ENCODE measurements at places on chromosomes 2 and 18.

- DNase-seq = no peak
These were observed 120.6 kb downstream of the CAPN13 start for GRCh38 chr2:30686669-30687068.

- peak; percentile 68 for DNase-seq
These were observed 128.8 kb downstream of the ZNF521 start for GRCh38 chr18:25223211-25223610.

DNA sequence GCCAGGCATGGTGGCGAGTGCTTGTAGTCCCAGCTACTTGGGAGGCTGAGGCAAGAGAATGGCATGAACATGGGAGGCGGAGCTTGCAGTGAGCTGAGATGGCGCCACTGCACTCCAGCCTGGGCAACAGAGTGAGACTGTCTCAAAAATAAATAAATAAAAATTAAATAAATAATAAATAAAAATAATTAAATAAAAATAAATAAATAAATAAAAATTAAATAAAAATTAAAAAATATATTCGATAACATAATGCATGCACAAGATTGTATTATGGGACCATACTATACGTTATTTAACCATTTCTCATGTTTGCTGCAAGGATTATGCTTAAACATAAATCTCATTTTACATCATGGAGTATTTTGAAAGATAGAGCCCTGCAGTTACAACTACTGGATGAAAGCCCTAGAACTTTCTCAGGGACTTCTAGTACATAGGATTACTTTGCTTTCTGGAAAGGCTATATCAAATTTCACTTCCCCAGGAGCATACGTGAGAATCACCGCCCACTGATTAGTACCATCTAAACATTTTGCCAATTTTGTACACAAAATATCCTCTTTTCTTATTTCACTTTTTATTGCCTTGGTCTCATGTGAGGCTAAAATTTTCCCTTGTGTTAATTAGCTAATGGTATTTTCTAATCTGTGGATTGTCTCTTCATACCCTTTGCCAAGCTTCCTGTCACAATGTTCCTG is 234.3 kb upstream of the LYPD1 start:
- DNase-seq = no peak

- DNase-seq = no peak
These were observed 494 bp downstream of the ANKZF1 start for GRCh38 chr2:219230059-219230540.

DNA sequence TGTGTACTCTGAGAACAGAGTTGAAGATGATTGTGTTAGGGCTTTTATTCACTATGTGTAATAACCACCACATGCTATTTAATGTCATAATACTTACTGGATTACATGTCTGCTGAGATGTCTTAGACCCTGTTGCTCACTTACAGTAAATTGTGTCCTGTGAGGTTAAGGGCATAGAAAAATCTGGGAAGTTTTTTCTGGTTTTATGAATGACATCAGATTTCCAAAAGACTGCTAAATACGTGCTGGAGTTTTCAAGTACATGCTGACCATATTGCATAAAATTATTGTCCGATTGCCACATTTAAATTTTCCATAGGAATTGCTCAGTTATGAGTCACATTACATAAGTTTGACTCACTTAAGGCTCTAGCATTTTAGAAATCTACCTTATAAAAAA is 96.7 kb upstream of the COL5A2 start:
- no peak for DNase-seq

- DNase-seq = no peak
These were observed 104.3 kb upstream of the CCDC195 start for GRCh38 chr2:224820283-224820991.

- DNase-seq = no peak
These were observed 42.5 kb downstream of the POU3F3 start for GRCh38 chr2:104896446-104896845.

- no peak for DNase-seq
These were observed 53.9 kb upstream of the PXDN start for GRCh38 chr2:1798115-1798784.

GRCh38 chr2:61469424-61470121 is 1.3 kb downstream of the USP34 start:
- no peak for DNase-seq

DNA sequence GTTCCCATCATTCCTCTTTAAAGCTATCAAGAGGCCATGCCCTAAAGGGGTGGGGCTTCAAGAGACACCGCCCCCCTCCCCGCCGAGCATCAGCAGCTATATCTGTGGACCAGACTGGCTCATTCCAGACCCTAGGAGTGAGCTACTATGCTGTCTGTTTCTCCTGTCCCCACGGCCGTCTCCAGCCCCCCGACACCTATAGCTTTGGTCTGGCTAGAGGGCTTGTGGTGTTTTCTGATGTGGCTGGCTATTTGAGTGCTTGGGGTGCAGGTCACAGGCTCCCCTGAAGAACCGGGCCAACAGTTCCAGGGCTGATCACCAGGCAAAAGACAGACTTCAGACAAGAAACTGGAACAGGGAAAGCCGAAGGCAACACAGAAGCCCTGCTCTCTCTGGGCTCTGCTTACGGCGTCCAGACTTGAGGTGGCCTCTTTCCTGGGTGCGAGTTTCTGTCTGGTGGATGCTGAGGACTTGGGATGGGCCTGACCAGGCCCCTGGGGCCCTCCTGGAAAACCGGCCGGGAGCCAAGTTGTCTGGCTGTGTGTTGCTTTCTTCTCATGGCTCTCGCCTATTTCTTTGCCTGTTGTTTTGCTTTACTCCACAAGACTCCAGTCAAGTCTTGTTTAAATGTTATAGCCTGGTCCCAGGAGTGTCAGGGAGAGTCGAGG is 83.6 kb downstream of the KLHL29 start:
- no peak for DNase-seq

DNA sequence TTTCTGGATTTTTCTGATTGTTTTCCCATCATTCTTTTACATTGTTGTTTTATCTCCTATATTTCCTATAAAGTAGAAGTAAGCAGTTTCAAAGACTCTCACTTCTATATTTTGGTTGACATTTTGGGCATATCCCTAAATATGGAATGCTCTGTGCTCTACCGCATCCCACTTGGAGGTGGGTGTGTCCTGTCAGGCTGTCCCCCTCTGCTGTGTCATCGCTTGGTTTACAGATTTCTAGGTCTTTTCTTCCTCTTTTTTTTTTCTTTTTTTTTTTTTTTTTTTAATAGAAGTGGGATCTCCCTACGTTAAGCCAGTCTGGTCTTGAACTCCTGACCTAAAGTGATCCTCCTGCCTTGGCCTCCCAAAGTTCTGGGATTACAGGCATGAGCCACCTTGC is 13.3 kb downstream of the DGKD start:
- peak; percentile 44 for DNase-seq

- no peak for DNase-seq
These were observed 111.1 kb upstream of the CAB39 start for GRCh38 chr2:230601510-230601909.

DNA sequence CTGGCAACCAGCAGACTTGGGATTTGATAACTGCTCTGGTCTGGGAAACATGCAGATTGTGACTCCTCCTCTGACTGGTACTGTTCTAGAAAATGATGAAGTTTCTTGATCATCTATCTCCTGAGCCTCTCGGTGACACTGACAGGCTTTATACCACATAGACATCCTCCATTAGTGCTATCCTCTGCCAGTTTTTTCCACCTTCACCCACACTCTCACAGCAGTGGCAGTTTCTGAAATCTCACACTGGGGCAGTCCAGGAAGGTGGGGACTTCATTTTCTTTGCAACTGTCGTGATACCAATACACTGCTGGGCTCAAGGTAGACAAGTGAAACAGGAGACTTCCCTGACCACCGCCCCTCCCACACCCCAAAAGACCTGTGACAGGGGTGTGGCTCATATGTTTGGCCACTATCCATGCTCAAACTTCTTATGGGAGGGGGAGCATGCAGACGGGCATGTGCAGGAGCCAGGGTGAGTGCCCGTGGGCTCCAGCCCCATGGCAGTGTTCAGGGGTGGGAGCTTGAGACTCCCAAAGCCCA is 66.3 kb upstream of the RMDN2 start:
- no peak for DNase-seq

DNA sequence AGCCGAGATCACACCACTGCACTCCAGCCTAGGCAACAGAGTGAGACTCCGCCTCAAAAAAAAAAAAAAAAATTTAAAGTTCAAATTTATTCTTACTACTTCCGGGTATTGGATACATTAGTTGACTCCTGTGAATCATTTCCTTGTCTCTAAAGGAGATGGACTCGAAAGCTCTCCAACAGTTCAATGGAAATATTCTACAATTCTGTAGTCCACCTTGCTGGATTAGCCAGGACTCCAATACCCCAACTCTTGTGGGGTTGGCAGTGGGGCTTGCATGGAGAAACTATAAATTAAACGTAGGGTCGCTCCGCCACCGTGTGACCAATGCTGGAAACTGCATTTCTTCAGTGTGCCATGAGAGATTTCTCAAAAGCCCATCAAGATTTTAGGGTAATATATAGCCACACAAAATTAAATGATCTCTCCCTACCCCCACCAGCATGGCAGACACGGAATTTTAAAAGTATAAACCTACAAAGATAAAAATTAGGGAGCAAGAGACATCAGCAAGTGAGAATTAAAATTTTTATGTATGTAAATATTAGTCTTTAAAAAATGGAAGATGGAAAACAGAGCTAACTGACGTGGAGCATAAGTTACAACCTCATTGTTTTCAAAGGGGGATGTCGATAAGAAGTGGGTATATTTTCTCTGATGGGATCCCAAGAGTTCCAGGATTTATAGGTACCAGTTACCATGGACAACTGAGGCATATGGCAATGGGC is 27.8 kb upstream of the GAREM2 start:
- peak; percentile 22 for DNase-seq

DNA sequence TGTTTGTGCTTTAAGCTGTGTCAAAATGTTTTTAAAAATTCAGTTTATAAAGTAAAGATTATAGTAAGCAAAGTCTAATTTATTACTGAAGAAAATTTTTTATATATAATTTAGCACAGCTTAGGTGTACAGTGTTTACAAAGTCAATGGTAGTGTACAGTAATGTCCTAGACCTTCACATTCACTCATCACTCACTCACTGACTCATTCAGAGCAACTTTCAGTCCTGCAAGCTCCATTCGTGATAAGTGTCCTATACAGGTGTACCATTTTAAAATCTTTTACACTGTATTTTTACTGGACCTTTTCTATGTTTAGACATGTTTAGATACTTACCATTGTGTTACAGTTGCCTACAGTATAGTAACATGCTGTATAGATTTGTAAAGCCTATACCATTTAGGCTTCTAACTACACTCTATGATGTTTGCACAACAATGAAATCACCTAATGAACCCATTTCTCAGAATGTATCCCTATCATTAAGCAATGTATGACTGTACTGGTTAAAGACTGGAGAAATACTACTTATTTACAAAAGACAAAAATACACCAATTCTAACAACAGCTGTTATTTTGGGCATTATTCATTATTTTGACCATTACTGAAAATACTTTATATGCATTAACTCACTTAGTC is 95.1 kb downstream of the STRN start:
- DNase-seq = no peak

GRCh38 chr2:99852956-99853355 is 289.4 kb downstream of the AFF3 start:
- no peak for DNase-seq

DNA sequence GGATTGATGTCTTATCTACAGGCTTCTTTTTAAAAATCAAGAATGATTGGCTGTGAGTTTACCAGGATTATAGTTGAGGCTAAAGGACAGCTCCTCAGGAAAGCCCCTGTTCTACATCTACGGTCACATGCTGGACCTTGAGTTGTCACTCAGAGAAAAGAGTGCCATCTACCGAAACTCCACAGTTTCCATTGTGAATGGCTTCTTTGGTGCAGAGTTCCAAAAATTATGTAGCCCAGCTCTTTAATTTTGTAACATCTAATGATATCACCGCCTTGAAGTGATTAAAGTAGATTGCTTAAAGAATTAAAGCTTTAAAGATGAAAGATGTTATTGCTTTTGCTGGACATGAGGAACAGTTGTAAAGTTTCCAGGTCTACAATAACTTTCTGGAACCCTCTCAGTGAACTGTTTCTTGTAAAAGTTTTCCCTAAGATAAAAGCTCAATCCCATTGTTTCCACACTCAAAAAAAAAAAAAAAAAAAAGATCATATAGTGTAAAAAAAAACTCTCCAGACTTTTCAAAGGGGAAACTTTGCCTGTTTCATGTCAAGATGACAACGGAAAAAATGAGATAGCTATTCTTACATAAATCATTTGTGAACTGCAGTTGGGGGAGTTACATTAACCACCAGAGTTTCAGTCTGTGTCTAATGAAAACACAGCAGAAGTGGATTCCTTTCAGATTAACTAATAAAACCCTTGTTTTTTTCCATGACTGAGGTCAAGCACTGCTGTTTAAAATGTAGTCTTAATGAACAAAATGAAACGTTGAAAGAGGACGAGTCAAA is 4.3 kb downstream of the COL3A1 start:
- DNase-seq = no peak

GRCh38 chr18:9535430-9535991 is 60.2 kb downstream of the RALBP1 start:
- no peak for DNase-seq

DNA sequence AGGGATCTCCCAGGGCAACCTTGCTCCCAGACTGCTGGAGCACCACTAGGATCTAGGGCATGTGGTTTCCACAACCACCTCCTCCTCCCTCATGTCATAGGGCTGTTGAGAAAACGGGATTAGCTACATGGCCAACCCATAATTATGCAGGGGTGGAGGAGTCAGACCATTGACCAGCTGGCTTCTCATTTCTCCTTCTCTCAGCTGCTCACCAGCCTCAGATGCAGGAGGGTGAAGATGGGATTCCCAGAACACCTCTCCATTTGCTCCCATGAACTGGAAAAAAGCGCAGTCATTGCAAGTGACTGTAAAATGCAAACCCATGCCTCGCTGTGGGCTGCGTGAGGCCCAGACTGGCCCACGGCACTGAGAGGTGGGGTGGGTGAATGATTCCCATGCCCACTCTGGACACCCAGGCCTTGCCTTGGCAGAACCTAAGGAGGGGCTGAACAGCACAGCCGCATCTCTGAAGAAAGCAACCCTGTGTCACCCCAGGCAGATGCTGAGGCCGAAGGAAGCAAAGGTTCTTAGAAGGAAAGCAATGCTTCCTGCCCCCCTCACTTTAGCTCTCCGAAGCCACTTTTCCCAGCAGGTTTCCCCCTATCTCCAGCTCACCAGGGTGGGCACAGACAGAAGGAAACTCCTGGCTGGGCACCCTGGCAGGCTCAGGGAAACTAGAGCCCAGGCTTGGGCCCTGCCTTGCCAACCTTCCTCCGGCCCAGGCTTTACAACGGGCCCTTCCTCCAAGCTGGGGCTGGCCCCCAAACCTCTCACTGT is 69.6 kb upstream of the RTN4 start:
- no peak for DNase-seq

- no peak for DNase-seq
These were observed 203.5 kb downstream of the DPP4 start for GRCh38 chr2:161870401-161870930.

DNA sequence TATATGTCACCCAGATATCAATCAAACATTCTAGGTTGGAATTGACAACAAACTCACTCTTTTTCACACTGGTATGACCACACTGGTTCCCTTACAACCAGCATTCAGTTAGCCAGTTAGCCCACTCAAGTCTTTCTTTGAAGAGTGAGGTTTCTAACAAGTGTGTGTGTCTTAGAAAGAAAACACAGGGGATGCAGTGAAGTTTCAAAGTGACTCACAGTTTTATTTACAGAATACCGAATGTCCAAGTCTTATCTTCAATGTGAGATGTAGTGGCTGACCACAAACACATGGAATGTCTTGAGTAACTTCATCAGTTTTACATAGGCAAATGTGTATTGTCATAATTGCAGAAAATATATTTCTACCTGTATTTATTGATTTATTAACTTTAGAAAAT is 274.7 kb upstream of the HNMT start:
- no peak for DNase-seq

All from hematopoietic multipotent progenitor cell (in vitro differentiated cells).